CD4-positive, alpha-beta memory T cell (primary cell): ENCODE measurements at places on chromosomes 5 and 9.

- no peak for DNase-seq
Measured at GRCh38 chr5:3564116-3564515, 31.5 kb upstream of the IRX1 start.

DNA sequence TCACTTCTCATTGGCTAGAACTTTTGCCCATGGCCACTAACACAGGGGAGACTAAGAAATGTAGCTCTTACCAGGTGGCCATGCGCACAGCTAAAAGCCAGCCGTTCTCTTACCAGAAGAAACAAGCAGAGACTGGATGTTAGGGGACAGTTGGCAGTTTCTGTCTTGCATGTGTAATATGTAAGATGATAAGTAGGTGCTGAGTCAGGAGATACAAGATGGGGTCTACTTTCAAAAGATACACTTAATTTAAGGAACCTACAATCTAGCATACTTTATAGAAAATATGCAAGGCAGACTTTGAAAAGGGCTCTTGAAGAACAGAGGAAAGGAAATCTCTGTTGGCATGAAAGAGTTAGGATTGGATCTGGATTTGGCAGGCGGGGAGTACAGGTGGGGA is 244.5 kb downstream of the ZSWIM6 start:
- DNase-seq, result no peak

DNA sequence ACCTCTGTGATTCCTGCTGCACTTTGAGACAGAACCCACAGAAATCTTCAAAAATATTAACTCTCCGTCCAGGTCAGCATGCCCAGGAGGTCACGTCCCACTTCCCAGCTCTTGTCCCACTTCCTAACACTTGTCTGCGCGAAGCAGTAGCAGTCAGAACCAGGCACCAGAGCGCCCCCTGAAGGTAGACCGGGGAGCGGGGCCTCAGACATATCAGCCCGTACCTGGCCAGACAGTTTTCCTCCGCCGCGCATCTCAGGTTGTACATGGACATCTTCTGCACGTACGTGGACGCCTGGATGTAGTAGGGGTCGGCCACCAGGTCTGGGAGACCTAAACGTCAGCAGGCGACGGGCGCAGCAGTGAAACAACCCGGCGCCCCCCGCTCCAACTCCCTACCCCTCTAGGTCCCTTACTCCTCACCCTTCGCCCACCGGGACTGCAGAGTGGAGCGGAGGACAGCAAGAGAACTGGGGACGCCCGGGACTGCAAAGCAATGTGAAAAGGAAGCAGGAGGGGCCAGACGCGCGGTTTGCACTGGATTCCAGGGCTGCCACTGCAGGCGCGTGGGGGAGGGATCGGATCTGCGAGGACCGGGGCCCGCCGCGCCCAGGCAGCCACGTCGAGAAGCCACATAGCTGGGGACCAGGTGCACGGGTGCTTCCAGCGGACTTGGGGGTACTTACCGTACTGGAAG is 1.2 kb downstream of the LOX start:
- DNase-seq, result peak; percentile 4

DNA sequence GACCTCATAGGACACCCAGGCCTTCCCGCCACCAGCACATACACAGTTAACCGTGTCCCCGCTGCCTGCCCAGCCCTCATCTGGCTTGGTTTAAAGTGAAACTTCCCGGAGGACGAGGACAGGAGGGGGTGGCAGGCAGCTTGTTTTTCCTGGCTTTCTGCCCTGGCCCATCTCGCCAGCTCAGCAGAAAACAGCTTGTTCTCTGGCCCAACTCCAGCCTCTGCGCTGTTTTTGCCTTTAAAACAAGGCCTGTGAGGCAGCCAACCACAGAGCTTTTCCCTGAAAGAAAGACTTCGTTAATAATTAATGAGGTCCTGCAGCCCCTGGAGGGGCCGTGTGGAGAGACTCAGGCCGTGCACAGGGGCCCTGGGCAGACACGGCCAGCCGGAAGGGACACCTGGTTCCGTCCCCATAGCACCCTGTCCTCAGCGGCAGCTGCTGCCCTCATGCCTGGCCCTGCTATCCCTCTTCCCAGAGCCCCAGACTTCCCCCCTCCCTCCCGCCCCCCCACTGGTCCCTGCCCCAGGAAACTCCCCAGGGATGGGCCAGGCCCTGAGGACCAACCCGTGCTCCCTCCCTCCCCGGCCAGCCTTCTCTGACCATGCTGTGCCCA is 108.7 kb downstream of the RXRA start:
- no peak for DNase-seq

GRCh38 chr9:134061688-134062371 is 6.0 kb downstream of the BRD3 start:
- no peak for DNase-seq
